ENCODE measurements at places on chromosomes 2 and 18.

DNA sequence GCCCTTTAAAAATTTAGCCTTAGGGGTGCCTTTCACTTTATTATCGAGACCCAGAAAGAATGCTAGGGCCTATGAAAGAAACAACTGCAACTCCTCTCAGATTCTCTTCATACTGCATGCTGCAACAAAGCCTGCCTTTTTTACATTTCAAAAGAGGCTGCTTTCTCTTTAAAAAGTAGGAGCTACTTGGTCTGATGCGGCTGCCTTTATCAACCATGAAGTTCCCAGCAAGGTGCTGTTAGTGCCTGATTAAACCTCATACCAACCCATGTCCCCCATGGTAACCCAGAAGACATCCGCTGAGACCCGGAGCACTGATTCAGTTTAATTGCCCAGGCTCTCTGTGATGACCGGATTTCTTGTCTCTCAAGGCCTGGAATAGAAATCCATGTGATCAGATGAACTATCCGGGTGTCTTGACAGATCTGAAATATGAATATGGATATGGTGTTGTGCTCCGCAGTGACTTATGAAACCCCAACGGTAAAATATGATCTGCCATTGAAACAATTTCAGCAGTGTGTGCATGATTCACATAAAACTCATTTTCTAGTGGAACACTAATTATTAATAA, 368.3 kb downstream of the ZNF521 start:
- no peak for DNase-seq

GRCh38 chr2:219626540-219626939, 890 bp upstream of the SLC4A3 start:
- DNase-seq = no peak

- peak; percentile 4 for DNase-seq
Observed at GRCh38 chr2:208025814-208026184, 472 bp upstream of the PLEKHM3 start.

GRCh38 chr2:126531029-126531428, 124.9 kb upstream of the GYPC start:
- DNase-seq = no peak

DNA sequence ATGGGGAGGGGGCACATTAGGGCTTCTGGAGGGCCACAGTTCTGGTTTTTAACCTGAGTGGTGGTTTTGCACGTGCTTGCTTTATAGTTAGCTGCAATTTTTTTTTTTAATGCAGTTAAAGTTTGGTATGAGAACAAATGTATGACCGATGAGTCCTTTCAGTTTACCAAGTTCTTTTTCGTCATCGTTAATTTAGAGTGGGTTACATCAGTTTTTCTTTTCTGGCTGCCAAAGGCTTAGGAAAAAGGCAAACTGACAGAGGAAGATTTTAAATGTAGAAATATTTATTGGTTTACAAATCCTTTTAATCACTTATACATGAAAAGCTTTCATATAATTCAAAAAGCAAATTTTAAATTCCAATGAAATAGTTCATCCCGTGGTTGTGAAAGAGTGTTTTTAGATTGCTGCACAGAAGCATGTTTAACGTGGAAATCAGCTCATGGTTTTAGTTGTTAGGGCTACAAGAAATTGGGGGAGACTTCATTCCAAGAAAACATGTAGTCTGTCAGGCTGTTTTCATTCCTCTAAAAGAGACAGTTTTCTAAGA, 82.9 kb downstream of the MSH2 start:
- DNase-seq = no peak

DNA sequence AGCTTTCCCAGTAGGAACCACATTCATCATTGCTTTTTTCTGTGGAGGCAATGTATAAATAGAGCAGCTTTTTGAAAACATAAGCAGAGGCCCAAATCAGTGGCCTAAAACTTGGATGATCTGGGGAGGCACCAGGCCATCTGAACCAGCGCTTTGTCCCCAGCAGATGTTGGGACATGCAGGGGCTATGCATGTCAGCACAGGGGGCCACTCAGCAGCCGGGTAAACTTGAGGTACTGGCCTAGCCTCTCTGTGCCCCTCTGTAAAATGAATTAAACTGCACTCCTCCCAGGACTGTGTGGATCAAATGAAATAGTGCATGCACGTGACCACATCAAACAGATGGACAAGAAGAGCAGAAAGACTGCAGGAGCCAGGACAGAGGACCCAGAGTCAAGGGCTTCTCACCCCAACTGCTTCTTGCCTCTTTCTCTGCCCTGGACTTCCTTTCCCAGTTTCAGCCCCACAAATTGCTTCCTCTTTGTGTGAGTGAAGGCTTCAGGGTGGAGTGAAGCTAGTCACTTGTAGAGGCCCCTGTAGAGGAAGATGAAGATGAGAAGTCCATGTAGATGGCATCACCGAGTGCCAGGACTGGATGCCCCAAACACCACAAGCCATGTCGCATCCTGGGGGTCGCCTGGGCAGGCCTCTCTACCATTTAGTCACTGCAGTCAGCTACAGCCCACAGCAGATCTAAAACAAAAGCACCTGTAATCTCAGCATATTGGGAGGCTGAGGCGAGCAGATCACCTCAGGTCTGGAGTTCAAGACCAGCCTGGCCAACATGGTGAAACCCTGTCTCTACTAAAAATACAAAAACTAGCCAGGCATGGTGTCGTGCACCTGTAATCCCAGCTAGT, 53.2 kb downstream of the IMPA2 start:
- no peak for DNase-seq

DNA sequence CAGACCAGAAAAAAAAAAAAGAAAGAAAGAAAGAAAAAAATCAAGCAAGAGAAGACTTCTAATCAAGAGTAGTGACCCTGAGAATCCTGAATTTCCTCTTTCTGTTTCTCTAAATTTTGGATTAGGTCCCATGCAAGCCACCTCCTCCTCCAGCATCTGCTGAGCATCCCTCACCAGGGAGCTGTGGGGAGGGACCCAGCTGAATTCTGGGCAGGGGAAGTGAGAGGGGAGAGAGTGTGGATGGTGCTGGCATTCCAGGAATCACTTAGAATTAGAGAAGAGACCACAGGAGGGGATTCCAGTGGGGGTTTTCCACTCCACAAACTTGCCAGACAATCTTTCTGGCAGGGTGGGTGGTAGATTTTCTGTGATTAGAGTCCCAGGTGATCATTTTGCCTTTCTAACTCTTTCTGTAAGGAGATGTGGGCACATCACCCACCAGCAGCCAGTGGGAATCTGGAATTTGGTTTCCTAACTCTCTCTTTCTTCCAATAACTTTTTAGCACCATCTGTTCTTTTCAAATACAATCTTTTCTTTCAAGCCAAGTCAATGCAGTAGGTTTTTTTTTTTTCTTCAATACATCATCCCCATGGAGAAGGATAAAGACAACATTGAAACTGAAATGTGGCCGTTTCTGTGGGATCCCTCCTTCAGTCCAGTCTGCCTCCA, 279.2 kb downstream of the CLIP4 start:
- no peak for DNase-seq

DNA sequence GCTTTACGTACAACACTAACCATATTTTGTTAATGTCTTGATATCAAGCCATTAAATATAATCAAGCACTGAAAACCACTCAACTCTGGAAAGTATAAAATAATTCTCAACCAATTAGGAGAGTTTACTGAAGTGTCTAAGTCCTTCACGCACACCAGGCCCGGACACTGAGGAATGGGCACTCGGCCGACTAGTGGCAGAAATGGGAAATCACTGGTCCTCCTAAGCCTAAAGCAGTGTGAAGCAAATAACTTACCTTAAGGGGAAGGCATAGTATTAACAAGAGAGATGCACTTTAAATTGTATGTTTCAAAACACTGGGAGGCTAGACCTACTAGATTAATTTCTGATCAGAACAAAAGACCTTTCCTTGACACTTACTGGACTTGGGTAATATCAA, 45.7 kb downstream of the FAM210A start:
- DNase-seq = no peak

DNA sequence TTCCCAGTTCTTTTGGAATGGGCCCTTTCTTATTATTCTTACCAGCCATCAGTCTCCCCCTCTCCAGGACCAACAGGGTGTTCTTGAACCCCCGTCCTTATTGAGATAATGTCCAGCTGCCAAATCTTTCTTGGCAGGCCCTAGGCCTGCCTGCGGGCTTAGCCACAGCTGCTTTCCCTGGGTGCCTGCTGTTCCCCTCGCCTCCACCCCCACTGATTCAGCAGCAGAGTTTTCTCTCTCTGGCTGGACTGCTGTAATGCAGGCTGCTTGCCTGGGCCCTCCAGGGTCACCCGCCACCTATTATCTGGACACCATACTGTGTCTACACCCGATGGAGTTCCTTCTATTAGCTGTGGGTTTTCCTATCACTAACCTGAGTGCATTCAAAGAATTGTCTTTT, 395.4 kb upstream of the ATP5MC3 start:
- no peak for DNase-seq

DNA sequence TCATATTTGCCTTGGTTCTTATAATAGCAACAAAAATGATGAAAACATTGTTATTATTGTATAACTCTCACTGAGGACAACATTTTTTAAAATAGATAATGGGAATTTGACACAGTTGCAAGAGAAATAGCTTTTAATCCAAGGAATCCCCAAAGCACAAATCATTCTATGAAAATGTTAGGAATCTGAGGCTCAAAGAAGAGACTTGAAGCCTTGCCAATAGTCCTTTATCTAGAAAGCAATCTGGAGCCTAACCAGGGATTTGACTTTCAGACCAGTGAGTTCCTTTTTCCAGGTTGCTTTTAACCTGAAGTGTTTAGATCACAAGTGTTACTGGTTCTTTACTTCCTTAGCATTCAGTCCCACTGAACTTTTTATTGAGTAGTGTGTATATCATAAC, 574.5 kb upstream of the ZEB2 start:
- DNase-seq = no peak

DNA sequence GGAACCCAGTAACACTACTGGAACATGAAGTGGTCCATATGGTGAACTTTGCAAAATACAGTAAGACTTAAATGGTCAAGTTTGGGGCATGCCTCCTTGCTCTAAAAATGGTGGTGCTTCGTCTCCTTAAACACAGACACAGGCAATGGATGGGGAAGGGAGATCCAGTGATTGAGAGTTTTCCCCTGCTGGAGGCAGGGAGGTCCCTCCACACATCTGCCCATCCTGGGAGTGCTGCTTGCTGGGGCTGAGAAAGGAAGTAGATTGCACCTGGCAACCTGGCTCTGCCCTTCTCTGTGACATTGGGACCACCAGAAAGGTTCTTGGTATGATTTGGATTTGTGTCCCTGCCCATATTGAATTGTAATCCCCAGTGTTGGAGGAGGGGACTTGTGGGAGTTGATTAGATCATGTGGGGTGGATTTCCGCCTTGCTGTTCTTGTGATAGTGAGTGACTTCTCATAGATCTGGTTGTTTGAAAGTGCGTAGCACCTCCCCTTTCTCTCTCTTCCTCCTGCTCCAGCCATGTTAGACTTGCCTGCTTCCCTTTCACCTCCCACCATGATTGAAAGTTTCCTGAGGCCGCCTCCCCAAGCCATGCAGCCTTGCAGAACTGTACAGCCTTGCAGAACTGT, 35.4 kb upstream of the SKOR2 start:
- DNase-seq = no peak

DNA sequence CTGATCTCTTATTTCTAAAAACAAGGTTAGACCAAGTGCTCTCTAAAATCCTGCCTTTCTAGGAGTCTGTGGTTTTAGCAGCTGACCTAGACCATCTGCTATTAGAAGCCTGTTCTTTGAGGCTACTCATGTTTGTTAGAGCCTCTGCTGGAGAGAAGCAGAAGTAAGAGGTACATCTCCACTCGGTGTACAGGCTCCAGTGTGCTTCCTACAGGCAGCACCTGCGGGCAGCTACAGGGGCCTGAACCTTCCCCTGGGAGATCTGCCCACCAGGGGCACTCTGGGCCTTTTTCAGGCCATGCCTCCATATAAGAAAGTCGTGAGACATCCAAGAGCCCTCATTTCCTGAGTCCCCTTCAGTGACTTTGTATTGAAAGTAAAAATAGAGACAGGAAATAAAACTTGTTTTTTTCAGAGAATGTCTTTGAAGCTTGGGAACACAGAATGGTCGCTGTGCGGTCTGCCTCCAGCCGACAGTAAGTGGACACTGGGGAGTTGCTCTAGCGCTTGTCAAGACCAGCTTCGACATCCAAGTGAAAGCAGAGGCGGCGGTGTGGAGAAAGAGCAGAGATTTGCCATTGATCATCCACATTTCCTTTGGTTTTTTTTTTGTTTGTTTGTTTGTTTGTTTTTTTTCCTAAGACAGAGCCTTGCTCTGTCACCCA, 31.7 kb downstream of the ONECUT2 start:
- DNase-seq = no peak

GRCh38 chr2:240060977-240061591, 7.8 kb upstream of the OR6B3 start:
- peak; percentile 31 for DNase-seq

- DNase-seq = no peak
Observed at GRCh38 chr2:182043021-182043420, 57.4 kb downstream of the PPP1R1C start.

DNA sequence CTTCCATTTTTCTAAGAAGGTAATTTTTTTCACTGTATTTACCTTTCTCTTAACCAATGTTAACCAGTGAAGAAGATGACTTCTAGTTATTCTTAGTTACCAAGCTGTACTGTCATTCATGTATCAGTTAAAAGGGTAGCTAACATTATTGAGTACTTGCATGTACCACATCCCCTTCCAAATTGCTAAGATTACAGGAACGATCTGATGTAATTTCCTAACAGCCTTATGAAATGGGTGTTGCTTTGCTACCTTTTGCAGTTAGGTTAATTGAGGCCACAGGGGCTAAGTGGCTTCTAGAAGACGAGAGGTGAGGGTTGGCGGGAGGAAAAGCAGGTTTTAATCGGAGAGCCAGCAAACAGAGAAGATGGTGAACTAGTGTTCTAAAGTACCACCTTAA, 1.8 kb upstream of the SULT6B1 start:
- DNase-seq = no peak

DNA sequence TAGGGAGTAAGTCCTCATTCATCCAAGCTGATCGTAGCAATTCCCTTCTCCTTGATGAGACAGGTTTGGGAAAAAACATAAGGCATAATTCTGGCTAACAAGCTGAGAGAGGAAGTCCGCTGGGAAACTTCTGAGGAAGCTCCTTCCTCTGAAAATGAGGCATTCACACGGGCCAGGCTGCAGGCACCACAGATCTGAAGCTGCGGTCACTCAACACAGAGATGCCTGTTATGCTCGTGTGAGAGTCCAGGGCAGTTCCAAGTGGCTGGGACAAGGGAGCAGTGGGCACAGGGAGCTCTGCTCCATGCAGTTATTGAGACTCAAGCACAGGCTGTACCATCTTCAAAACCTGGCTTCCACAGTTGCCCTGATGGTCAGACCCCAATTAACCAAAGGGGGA, 200.9 kb upstream of the ID2 start:
- DNase-seq = no peak

- no peak for DNase-seq
Observed at GRCh38 chr18:3075491-3075890, 62.5 kb upstream of the LPIN2 start.

DNA sequence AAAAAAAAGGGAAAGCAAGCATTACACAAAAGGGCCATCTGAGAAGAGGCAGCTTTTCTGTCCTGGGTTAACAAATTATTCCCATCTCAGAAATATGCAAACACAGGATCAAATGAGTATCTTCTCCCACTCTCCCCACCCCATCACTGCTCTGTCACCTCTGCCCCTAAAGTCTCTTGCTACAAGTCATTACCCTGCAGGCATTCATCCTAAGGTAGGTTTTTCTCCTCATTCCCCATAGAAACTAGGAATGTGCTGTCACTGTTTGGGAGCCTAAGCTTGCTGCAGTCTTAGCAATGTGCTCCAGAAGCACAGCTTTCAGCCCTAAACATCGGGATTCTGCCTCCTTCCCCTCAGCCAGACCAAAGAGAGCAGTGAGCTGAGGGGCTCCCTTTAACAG, 3.6 kb downstream of the LRRTM1 start:
- no peak for DNase-seq

GRCh38 chr2:149329068-149329467, 1.3 kb upstream of the LYPD6 start:
- no peak for DNase-seq
